ENCODE measurements at places on chromosomes 12 and 14.

DNA sequence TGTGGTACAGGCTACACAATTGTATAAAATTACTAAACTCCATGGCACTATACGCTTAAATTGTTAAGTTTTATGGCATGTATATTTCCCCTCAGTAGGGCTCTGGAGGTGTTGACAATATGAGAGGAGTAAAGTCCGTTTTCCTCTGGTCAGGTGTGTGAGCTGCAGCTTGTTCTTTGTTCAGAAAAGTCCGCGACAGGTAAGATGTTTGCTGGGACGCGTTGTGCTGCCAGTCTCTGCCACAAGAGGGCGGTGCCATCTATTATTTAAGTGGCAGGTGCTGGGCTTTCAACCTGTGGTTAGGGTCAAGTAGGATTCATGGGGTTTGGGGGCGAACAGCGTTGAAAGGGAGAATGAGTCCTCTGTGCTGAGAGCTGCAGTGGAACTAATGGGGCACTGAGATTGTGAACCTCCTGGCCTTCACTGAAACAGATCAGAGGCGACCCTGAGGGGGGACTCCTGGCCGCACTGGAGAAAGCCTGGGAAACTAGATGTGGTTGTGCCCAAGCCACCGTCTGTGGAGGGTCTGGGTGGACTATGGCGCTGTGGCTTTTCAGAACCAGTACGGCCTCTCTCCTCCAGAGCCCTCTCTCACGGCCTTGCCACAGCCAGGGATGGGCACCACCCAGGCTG lies 179.0 kb downstream of the SLC15A4 start:
- no peak for DNase-seq

DNA sequence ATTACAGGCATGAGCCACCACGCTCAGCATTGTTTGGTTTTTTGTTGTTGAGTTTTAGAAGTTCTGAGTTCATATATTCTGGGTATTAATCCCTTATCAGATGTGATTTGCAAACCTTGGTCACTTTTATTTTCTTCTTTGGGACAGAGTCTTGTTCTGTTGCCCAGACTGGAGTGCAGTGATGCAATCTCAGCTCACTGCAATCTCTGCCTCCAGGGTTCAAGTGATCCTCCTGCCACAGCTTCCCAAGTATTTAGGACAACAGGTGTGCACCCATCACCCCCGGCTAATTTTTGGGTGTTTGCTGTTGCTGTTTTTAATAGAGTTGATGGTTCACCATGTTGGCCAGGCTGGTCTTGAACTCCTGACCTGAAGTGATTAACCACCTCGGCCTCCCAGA lies 11.8 kb downstream of the USP30 start:
- no peak for DNase-seq

DNA sequence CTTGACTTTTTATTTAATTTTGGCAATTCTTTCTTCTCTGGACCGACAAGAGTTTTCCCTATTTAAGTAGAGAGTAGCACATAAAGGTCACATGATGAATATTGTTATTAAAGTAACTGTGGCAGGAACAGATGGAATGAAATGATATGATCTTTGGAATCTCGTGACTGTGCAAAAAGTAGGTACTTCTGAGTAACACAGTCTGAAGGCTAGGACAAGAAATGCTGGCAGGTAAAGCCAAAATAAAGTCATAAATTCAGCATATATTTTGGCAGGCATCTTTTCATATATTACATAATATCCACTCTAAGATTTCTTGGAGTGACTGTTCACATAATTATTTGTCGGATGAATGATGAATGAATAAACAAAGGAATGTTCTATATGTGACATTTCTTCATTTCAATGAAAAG lies 121.4 kb downstream of the EFCAB11 start:
- DNase-seq = no peak

DNA sequence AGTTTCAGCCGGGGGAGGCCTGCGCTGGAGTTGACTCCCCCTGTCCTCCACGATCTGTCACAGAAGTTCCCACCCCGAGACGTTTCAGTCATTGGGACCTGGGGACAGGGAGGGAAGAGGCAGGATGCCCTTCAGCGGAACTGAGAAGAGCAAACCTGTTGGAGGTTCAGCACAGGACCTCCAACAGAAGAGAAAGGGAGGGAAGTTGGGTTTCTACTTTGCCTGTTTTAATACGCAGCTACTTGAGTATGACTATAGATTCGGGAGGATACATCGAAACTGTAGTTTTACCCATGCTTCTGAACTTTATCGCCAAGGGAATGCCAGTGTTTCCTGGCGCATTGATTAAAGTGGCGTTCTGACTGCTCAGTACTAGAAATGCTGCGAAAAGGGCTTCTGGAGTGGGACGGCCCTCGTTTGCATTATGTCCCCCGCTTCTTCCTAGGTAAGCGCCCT lies 2.3 kb upstream of the DUSP6 start:
- DNase-seq = no peak

DNA sequence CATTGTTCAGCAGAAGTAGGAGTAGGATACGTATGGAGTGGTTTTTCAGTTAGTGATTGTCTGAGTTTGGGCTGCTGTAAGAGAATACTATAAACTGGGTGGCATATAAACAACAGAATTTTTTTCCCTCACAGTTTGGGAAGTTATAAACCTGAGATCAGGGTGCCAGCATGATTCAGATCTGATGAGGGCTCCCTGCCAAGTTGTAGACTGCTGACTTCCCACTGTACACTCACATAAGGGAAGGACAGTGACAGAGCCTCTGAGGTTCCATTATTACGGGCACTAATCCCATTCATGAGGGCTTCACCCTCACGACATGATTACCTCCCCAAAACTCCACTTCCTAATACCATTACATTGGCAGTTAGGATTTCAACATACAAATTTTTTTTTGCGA lies 50.7 kb downstream of the ACSM4 start:
- DNase-seq = no peak

- no peak for DNase-seq
These were observed 61.1 kb upstream of the C12orf71 start for GRCh38 chr12:27143256-27144069.

DNA sequence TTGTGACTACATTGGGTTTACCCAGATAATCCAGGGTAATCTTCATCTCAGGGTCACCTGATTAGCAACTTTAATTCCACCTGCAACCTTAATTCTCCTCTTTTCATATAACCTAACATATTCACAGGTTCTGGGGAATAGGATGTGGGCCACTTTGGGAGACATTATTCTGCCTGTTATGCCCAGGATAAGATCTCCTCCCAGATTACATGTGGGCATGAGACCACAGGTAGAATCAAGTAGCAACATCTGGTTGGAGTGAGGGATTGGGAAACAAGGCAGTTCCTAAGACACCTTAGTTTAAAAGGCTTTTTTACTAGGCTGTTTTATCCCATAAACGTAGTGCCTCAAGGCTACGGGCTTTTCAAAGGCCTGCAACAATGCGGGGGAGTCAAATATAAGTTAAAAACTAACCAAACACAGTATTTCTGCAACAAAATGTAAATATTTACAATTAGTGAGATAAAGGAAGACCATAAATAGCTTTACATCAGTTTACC lies 181.5 kb downstream of the FOXA1 start:
- no peak for DNase-seq

GRCh38 chr14:88975043-88975830 lies 150.8 kb downstream of the TTC8 start:
- DNase-seq = no peak

DNA sequence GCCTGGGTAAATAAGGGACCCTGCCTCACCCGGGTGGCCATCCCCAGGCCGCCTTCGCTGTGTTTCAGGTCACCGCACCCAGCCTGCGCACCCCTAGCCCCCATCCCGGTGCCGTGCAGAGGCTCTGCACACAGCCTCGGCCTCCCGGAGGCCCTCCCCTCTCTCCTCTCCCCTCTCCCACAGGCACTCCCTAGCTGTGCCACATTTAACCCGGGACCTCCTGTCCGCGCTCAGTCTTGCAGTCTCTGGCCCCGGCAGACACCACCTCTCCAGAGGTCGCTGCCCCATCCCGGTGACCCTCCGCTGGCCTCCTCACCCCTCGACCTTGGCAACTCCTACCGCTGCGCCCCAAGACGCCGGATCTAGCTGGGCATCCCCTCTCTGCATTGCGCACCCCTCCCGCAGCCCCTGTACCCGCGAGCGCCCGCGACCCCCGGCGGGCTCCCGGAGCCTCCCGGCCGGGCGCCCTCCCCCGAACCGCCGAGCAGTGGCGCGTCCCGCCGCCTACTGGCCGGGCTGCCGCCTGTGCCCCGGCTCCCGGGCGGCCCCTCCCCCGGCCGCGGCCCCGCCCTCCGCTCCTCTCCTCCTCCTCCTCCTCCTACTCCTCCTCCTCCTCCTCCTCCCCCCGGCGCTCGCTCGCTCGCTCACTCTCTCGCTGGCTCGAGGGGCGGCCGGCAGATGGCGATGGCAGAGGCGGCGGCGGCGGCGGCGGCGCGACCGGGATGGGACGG lies 120.7 kb downstream of the AACS start:
- peak; percentile 82 for DNase-seq

- DNase-seq = no peak
These were observed 1.8 kb downstream of the PRORP start for GRCh38 chr14:35124127-35124526.

DNA sequence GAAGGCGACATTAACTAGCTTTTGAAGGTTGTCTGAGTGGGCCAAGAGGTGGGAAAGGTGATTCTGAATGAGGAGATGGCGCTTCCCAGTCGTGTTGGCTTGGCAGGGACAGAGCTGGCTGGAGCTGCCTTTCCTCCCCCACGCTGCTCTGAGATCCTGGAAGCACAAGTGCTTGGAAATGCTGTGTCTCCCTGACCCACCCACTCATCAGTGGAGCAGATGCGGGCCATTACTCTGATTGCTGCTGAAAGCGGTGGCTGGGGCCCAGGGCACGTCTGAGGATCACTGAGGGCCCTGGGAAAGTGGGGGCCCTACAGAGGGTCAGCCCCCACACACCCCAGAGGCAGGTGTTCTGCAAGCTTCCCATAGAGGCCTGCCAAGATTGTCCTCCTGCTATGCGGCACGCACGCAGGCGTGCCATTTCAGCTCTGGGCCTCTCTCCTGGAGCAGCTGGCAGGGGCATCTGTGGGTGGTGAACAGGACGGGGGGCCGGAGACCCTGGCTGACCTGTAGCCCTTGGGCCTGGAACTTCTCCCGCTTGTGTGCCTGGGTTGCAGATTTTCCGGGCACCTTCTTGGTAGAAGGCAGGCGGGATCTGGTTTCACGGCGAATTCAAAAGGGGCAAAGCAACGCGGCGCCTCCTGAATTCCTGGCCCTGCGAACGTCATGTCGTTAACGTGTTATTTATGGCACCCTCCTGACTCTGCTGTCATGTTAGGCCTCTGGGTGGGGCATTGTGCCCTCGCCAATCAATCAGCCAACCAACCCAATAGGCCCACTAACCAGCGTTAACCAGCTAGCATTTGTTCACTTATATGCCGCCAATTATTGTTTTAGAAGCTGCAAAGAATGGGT lies 133.8 kb upstream of the TBX3 start:
- no peak for DNase-seq

- no peak for DNase-seq
These were observed 333.9 kb upstream of the LMO3 start for GRCh38 chr12:16939871-16940306.

Data from occipital lobe (tissue), 3 donors.